ENCODE measurements at places on chromosomes 5 and 9.

GRCh38 chr9:101440714-101441230 lies 5.2 kb upstream of the ALDOB start:
- no peak for DNase-seq

- no peak for DNase-seq
Measured at GRCh38 chr5:21834863-21835262, 1018.3 kb downstream of the CDH12 start.

- DNase-seq = no peak
Measured at GRCh38 chr9:15461056-15461455, 38.4 kb downstream of the SNAPC3 start.

GRCh38 chr5:141039517-141039916 lies 11.7 kb upstream of the PCDHB1 start:
- no peak for DNase-seq

DNA sequence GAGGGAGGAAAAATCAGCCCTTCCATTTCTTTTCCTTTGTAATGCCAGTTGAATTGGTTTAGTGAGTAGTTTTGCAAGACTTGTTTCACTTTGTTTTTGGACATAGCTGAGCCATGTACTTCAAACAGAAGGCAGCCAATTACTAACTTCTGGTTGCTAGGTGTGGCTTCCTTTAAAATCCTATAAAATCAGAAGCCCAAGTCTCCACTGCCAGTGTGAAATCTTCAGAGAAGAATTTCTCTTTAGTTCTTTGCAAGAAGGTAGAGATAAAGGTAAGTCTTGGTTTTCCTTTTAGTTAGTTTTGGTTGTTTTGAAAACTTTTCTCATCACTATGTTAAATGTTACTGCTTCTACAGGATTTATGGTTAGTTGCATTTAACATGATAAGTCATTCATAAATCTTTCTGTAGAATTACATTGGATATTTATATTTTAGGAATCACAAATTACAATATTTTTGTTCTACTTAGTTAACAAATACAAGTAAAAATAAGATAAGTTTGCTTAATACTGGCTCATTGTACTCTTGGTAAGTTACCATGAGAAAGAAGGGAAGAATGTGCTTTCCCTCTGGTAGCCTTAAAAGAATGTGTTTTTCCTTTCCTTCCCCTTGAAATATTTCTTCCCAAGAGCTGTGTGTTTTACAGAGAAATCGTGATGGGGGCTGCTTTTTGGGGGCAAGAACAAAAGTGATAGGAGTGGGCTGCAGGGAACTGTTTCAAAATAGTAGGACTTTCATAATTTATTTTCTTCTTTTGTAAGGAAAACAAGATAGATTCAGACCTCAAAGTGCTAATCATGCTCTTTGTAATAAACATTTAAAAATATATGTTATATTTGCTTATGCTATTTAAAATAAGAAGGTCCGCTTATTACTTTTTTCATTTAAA lies at the start of gene ANXA1:
TSS of gene ANXA1 (plus strand) at position 213 of the 890 bp plus-strand sequence. CDS start 6,671 bp downstream, outside the sequence.
- DNase-seq = no peak

- peak; percentile 69 for DNase-seq
Measured at GRCh38 chr5:179060116-179061008, at the start of gene ZNF354C. Gene ZNF354C, plus strand, starts transcription at chr5:179060373. Its CDS starts 1,696 bp downstream, at chr5:179062069.

DNA sequence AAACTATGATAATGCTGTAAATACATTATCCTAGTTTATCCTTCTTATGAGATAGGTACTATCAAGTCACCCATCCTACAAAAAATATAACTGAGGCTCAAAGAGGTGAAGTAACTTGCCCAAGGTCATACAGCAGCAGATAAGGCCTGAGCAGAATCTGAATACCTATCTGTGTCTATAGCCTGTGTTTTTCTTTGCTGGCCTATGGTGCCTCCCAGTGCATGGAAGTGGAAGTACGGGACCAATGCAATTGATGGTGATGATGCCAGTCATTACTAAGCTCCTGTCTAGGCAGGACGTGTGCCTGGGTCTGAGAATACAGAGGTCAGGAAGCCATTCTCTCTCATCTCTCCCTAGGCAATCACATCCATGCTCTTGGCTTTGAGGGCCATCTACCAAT lies 67.8 kb downstream of the FAT2 start:
- peak; percentile 27 for DNase-seq

DNA sequence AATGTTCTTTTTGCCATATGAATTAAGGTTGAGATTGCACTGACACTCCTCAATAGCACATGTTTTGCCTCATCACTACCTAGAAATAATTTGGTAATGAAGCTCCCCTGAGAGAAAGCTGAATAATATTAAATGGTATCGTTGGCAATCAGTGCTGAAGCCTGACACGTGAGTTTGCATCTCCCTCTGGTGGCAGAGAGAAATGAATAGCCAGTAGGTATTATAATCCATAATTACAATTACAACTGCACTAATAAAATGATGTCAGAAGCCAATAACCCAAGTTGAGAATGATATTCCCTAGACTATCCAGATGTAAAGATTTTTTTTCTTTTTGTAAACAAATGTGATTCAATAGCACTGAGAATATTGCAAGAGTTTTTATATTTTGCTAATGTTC lies 700.3 kb downstream of the PTPRD start:
- DNase-seq = peak; percentile 13

DNA sequence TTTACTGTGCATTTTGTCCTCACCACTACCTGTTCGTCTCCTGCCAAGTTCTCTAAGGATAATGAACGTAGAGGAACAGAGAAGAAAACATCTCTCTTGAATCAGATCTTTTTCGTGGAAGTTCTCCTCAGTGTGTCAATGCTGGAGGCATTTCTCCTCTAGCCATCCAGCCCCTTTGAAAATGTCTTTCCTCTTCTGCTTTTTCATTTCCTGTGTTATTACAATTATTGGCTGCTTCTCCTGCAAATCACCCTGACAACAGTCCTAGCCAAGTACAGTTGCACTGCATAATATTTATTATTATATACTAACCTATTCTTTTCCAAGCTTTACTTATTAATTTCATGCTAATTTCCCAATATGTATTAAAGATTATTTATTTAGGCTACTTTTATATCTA lies 61.8 kb upstream of the TRPM3 start:
- DNase-seq = no peak

Data from thymus (tissue), 14 donors.